ENCODE measurements at places on chromosomes 16 and 17.

- DNase-seq: no peak
Measured at GRCh38 chr17:40072040-40072734, 9.4 kb downstream of the THRA start.

- DNase-seq: peak; percentile 68
Measured at GRCh38 chr17:7308625-7309433, 1.4 kb downstream of the EIF5A start.

DNA sequence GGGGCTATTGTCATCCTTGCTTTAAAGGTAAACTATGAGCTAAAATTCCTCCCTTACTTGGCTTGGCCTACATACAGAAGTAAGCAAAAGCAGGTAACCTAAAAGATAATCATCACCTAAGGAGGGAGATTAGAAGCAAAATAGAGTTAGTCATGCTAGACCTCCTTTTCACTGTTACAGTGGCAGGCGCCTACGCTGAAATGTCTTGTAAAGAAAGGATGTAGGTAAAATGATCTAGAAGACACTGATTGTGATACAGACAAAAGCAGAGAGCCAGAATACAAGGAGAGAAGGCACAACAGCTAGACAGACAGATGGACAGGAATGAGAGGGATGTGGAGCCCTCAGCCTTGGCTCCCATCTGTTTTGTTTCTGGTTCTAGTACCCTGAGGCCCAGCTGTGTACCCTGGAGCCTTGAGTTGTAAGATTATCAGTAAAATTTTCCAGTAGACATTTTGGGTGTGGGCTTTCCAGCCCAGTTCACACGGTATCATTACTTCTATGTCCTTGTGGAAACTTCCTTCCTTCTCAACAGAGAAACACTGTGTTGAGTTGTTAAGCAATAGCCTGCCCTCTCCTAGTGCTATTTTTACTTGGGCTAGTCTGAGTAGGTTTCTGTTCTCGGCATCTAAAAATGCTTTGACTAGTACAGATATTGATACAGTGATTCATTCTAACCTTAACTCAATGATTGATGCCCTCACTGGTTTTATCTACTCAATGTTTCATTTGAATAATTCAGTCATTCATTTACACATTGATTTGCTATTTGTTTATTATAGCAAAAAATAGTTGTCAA lies 7.7 kb upstream of the C16orf78 start:
- DNase-seq: no peak

DNA sequence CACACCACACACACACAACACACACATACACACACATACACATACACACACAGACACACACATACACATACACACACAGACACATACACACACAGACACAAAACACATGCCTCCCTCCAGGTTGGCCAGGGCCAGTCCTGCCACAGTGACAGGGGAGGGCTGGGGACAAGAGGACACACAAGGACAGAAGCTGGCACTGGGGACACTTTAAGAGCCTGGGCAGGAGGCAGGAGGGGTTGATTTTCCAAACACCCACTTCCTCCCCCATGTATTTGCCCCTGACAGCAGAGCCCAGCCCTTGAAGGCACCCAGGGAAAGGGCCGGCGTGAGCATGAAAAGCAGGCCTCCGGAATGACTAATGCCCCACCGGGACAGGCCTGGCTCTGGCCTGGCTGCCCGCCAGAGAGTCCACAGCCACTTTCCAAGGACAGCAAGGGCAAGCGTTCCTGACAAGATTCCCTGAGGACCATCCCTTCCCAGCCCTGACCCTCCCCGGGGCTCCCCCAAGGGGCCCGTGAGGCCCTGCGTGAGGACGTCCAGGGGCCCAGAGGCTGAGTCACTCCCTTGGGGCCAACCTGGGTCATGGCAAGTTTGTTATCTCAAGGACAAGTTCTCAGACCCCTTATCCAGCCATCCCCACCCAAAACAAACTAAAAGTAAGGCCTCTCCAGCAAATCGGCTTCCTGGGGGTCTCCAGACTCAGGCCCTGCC lies 235.6 kb downstream of the ZNF423 start:
- DNase-seq: no peak

DNA sequence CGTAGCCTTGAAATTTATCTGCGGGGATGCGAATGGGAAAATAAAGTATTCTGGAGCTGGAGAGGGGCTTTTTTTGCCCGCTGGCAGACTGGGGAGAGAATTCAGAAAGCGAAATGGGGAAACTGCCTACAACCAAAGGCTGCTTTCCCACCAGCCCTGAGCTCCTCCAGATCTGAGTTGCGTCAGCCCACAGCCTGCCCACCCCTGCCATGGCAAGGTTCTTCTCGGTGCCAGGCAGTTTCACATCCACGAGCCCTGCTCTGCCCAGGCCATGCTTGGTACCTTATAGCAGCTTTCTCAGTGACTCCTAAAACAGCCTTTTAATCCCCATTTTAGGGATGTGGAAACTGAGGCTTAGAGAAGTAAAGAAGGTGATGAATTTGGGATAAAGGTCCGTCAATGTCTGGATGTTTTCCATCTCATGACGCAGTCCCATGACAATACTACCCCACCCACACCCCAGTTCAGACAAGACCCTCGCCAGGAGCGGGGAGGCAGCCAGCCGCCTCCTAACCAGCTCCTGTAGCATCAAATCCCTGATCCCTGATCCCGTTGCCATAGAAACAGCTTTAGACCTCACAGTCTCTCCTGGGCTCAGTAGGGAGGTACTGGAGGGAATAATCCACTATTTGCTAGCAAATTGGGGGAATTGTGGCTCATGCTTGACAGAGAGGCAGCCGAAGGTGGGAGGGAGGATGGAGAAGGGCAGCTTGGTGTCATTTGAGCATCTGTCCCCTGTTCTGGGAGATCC lies 113.5 kb downstream of the MGAT5B start:
- no peak for DNase-seq

- DNase-seq: no peak
Measured at GRCh38 chr16:89100601-89101302, 7.1 kb downstream of the ACSF3 start.

DNA sequence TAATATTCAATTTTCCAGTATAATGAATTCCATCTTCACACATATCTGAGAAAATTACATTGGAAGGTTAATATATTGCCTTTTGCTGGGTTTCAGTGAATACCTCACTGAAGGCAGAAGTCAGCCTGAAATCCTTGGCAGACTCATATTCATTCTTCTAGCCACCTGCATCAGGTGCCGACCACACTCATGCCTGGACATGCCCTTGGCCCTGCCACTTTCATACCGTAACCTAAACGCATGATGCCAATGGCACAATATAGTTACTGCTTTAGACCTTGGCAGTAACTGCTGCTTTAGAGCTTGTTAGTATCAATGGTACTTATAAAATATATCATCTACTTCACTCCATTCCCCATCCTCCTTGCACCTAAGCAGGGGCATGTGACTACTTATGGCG lies 817.6 kb upstream of the CDH8 start:
- no peak for DNase-seq

GRCh38 chr17:78234261-78234865 lies 2.9 kb downstream of the TMEM235 start:
- DNase-seq: no peak

DNA sequence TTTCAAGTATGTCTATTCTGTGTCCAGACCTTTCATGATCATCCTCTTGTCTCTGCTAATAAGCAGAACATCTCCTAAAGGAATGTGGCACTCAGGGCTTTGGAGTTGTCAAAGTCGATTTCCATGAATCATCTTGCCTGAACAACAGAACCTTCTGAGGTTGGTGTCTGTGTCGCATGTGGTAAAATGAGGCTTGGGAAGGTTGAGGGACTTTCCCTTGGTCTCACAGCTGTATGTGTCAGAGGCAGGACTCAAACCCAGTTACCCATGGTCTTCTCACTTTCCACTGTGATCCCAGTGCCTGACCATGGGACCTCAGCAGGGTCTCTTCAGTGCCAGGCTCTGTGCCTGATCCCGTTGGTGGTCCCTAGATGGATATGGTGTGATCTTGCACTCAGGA lies 4.2 kb upstream of the GPRC5B start:
- no peak for DNase-seq

DNA sequence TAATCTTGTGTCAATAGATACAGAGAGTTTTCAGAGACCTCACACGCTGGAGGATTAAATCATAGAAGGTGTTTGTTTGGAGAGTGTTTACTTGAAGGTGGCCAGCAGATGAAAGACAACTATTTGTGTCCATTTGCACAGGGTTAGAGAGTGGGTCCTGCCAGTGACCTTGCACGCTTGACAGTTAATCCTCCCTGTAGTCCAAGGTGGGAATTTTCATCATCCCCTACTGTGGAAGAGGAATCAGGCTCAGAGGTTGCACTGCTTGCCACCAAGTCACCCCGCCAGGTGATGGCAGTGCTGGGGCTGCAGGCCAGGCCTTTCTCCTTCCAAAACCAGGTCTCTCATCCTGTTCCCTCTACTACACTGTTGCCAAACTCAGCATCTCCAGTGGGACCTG lies 12.3 kb downstream of the CDH1 start:
- DNase-seq: no peak

DNA sequence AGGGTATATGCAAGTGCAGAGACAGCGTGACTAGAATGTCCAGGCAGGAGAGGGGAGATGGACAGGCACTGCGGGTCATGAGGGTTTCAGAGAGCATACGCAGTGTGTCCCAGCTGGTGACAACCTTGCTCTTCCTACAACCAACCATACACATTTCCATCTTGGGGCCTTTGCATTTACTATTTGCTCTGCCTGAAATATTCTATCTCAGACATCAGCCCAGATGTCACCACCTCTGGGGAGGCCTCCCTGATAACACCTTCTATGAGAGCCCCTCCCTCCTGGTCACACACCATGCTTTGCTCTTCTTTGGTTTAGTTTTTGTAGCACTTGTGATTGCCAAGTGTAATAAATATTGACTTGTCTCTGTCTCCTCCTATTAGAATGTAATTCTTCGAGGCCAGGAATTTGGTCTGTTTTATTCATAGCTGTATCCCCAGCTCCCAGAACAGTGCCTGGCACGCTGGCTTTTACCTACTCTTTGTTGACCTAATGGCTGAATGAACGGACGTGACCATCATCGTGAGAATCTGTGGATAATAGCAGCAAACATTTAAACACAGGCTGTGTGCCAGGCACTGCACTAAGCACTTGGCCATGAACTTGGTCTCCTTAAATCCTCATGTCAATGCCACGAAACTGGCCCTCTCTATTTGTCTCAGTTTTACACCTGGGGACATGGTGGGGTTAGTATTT lies 51.9 kb downstream of the PLCG2 start:
- DNase-seq: no peak

DNA sequence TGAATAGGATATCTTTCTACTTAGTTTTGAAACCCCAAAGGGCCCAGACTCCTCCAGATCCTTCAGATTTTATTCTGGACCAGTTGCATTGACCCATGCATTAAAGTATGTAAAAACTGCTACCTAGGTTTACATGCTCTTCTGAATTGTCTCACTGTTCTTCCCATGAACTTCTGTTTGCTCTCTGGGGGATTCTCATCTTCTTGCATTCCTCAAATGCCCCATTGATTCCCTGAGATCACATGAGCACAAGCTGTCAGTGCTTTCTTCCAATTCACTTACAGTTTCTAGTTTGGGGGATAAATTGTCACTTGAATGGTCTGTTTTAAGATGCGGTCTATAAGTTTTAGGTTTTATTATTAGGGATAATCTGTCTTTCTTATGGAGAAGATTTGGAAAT lies 188.9 kb upstream of the KIF2B start:
- no peak for DNase-seq

DNA sequence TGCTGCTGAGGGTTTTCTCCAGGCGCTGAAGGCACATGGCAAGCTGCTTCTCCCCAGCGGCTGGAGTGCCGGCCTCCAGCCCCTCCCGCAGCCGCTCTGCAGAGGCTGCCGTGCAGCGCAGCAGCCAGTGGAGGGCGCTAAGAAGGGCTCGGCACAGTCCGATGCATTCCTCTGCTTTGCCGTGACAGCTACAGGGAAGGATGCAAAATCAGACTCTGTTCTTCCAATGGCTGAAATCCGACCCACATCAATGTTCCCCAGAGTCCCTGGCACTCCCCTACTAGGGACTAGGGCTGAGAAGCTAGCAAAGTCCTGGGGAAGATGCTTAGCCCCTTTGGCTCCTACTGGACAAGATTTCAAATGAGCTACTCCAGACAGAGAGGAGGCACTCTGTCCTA lies 19.0 kb downstream of the MED24 start:
- DNase-seq: no peak

- DNase-seq: no peak
Measured at GRCh38 chr17:57900991-57901743, 51.3 kb upstream of the MRPS23 start.

DNA sequence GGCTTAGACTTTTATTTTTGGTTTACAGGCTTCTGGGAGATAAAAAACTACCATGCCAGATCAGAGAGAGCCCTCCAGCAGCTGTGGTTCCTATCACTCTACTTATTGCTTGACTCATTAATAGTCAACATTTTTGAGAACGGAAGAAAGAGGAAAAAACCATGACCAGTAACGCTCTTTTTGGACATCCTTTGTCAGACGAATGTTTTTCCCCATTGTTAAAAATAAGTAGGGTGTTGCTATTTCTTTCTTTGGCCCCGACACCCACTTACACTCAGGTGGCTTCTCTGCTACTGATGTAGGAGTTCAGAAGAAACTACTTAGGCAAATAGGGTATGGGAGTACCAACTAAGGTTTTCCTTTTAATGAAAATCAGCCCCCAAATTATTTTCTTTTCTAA lies 27.5 kb downstream of the TVP23A start:
- no peak for DNase-seq

DNA sequence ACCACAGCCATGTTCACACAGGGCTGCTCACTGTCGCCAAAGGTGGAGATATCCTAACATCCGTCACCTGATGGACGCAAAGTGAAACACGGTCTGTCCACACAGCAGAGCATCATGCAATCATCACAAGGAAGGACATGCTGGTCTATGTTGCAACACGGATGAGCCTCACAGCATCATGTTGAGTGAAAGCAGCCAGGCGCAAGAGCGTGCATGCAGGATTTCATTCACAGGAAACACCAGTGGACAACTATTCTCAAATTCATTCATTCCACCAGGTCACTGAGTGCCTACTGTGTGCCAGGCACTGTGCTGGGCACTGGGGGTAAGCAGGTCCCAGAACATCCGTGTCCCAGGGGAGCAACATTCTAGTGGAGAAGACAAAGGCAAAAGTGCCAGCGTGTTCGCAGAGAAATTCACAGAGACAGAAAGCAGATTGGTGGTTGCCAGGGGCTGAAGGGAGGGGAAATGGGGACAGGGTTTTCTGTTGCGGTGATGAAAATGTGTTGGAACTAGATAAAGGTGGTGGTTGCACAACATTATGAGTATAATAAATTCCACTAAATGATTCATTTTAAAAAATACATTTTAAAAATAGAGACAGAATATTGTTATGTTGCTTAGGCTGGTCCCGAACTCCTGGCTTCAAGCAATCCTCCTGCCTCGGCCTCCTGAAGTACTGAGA lies 22.7 kb upstream of the KCNJ12 start:
- no peak for DNase-seq

- no peak for DNase-seq
Measured at GRCh38 chr16:49510654-49511305, 137.2 kb downstream of the C16orf78 start.
